ENCODE measurements at places on chromosomes 3 and 15.

- no peak for DNase-seq
These were observed 27.5 kb downstream of the MINAR1 start for GRCh38 chr15:79459666-79460065.

DNA sequence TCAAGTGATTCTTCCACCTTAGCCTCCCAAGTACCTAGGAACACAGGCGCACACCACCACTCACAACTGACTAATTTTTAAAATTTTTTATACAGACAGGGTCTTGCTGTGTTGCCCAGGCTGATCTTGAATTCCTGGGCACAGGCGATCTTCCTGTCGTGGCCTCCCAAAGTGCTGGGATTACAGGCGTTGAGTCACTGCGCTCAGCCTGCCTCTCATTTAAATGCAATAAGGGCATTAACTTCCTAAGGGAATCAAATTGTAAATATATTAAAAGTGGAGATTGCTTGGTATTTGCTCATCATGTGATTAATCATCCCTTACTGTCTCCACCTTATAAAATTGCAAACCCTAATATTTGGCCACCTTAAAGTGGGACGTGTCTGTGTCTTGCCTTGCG, 65.2 kb downstream of the PGPEP1L start:
- no peak for DNase-seq

DNA sequence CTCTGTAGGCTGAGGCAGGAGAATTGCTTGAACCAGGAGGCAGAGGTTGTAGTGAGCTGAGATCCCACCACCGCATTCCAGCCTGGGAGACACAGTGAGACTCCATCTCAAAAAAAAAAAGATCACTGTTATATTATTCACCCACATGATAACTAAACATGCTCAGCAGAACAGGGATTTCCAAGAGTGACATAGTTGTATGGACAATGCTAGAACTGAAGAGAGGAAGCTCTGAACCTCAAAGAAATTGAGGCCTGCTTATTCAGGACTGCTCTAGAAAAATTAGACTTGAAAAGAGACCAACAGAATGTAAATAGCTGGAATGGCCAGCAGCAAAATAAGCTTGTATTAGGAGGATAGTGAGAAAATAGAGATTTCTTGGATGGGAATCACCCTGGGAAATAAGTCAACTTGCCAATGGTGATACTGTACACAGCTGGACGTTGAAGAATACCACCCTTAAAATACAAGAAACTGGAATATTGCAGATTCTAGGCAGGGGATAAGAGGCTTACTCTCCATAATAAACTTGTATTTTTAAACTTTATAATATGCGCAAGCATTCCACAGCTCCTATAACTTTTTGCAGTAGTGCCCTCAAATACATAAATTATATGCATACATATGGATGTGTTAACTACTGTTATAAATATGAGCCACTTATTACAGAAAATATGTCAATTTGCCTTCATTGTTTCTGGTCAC, 28.2 kb downstream of the PIK3CB start:
- no peak for DNase-seq

GRCh38 chr3:136546720-136547119, 205.5 kb downstream of the STAG1 start:
- no peak for DNase-seq

- no peak for DNase-seq
These were observed 53.6 kb downstream of the RHCG start for GRCh38 chr15:89442671-89443307.

- no peak for DNase-seq
These were observed 71.7 kb upstream of the ABHD2 start for GRCh38 chr15:89016549-89017041.

- DNase-seq: no peak
These were observed 153.2 kb upstream of the THBS1 start for GRCh38 chr15:39427705-39428104.

- no peak for DNase-seq
These were observed 9.2 kb downstream of the UNC13C start for GRCh38 chr15:53987480-53987879.

- no peak for DNase-seq
These were observed 181.9 kb upstream of the PFN2 start for GRCh38 chr3:150152567-150152966.

- DNase-seq: no peak
These were observed 256.7 kb upstream of the SATB1 start for GRCh38 chr3:18681818-18682345.

DNA sequence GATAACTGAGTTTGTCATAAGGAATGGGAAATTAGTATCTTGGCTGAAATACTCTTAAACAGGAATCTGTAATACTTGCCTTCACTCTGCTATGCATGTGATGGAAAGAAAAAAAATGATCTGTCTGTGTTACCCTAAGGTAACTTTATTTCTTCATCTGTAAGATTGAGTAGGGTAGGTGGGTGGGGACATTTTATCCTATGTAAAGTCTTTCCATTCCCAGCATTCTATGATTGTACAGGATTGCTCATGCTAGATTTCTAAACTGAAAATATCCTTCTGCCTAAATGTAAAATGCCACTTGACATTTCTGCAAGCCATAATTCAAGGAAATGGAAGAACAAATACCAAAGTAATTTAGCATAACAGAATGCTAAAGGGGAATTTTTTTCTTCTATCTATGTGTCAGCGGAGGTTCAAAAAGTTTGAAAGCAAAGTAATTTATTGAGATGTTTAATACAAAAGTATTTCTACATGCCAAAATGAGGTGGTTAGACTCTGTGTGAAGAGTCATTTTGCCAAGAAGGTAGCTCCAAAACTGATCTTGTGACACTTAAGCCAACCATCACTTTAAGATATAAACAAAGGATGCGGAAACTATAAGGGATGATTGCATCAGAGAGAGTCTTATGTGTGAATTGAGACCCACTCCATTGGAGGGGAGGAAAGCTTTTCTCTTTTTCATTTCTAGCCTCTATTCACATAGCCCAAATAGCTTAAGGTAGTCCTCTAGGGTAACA, 46.6 kb upstream of the SERPINI2 start:
- no peak for DNase-seq

- no peak for DNase-seq
These were observed 23.5 kb downstream of the FAN1 start for GRCh38 chr15:30927148-30927761.

- no peak for DNase-seq
These were observed 200.1 kb upstream of the PROK2 start for GRCh38 chr3:71984843-71985613.

GRCh38 chr15:68632101-68632500, 53.3 kb downstream of the CORO2B start:
- DNase-seq: no peak

DNA sequence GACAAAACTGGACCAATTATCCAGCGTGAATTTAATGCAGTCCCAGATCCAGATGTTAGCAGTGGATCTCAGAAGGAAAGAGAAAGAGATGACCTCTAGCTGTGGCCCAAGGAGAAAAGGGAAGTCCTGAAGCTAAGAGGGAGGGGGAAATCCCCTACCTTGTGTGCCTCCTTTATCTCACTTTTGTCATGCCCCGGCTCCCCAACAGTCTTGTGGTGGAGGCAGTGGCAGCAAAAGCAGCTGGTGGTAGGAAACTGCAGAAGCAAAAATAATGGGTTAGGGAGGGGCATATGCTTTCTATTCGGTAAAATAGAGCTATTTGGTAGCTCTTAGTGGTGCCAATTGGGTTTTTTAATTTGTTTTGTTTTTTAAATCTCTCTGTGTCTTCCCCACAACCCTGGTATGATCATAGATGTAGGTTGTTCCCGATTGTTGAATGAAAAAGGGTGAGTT, 56.5 kb downstream of the MCTP2 start:
- no peak for DNase-seq

DNA sequence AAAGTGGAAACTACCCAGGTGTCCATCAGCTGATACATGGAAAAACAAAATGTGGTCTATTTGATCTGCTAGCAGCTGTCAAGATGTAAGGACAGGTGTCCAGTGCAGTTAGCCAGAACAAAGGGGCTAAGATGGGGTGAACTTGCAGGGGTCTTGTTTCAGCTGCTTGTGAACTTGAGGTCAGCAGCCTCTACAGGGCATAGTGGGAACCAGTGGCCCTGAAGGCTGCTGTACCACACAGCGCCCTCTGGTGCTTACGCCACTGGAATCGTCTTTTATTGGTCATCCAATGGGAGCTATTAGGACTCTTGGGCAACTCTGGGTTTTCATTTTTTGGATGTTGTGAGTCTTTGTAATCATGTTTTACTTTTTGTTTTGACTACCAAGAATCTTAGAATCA, 62.2 kb upstream of the CTSH start:
- DNase-seq: no peak

GRCh38 chr15:29774900-29775299, 47.4 kb downstream of the TJP1 start:
- no peak for DNase-seq

DNA sequence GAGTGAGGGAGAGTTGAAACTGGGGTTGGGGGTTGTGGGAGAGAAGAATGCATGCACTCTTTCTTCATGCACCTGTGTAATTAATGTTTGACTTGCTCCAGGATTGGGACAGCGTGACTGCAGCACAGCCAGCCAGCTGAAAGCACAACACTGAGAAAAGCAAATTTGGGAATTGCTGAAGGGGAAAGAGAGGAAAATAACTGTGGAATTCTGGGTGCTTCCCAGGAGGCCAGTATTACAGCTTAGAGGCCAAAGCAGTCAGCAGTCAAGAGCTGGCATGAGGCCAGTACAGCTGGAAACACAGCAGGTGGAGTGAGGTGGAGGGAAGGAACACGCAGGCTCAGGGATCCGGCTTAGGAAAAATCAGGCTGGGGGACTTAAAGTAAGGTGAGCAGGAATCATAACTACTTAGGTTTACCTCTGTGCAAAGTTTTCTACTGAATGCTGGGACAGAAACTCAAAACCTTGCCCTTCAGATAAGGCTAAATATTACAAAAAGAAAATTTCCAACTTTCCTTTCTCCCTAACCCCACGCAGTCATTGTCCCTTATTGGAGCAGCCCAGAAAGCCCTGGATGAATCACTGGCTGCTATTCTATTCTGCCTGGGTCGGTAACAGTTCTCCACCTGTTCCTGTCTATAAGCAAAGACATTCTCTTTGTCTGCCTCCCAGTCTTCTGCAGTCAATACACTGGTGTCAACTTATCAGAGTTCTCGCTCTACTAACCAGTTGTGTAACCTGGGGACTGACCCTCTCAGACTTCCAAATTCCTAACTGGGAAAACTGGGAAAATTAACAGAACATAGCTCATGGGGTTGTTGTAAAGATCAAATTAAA, 167.2 kb downstream of the MAGI1 start:
- no peak for DNase-seq

DNA sequence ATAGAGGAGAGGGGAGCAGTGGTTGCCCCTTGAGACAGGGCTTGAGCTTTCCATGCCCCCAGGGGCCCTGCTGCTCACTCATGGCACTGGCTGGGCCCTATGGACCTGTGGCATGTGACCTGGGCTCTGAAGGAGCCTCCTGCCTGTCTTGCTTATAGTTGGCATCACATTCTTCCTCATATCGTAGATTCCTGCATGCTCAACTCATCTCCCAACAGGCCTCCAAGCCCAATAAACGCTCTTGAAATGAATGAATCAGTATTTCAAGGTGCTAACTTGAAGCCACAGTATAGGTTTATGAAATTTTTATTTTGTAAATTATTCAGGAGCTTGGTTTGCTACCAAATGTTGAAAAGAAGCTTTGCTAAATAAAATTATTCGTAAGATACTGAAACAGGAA, 93.3 kb upstream of the SLC7A14 start:
- DNase-seq: no peak

DNA sequence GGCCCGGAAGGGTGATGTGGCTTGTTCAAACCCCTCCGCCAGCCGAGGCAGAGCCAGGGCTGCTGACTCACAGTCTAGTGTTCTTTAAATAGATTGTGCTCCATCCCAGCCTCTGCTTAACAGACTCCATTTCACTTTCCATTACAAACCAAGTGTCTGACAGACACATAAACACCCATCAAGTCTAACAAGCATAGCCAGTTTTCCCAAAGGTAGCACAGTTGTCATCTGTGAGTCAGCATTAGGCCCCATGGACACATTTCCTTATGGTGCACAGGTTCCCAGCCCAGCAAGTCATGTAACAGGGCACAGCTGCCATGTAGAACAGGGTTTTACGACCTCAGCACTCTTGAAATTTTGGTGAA, 109.9 kb upstream of the RAP2B start:
- no peak for DNase-seq

GRCh38 chr3:49513494-49514124, 40.7 kb upstream of the BSN start:
- no peak for DNase-seq

- DNase-seq: no peak
These were observed 45.2 kb upstream of the SEC61A1 start for GRCh38 chr3:128007033-128007424.

- no peak for DNase-seq
These were observed 37.9 kb upstream of the CTSH start for GRCh38 chr15:78982736-78983135.

DNA sequence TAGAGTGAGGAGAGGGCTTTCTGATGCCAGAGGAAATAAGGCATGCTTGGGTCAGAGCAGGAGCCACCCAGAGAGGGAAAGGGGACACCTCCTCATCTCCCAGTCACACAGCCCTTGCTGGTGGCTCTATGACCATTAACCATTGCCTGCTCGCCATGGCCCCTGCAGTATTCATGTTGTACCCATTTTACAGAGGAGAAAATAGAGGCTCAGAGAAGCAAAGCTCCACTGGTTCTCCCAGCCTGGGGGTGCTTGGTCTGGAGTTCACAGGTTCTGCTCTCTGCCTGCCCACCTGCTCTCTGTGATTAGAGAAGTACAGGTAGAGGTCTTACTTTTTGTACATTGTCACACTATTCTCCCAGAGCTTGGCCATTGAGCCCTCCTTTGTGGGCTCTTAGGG, 56.2 kb downstream of the LINGO1 start:
- DNase-seq: no peak

DNA sequence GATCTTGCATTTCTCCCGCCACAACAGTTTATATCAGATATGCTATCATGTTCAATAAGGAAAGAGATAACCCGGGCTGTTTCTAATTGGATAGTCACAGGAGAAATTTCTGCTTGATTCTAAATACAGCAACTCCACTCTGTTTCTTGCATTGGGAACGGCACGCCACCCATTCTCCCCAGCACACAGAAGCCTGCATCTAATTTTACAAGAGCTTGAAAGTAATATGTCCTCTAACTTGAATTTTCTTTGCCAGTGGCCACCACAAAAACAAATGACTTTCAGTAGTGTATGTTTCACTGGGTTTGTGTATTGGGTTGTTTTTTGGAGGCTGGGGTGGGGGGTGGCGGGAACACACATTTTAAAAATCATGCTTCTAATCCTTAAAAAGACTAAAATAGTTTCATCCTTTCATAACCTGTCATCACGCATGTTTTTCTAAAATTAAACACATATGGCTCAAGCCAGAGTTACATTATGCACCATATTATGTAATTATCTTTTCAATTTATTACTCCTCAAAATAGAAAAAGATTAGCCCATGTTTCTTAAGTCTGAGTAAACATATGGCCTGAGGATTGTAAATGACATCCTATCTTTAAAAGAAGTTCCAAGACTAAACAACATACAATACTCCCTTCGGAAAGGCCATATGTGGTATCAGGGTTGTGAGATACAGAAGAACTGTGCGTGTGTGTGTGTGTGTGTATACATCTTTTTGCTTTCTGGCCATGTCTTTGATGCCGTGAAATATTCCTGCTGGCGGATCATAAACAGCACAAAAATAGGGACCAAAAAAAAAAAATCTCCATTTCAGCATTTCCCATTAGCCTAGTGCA, 176.3 kb downstream of the FOXP1 start:
- no peak for DNase-seq

Measured in stimulated activated CD8-positive, alpha-beta memory T cell treated with anti-CD3 and anti-CD28 coated beads, Interleukin-2, amount 100 ng/mL, for 1 hour (primary cell).